Activated CD4-positive, alpha-beta T cell treated with anti-CD3 and anti-CD28 coated beads for 48 hours (primary cell): ENCODE measurements at places on chromosomes 5 and 9.

DNA sequence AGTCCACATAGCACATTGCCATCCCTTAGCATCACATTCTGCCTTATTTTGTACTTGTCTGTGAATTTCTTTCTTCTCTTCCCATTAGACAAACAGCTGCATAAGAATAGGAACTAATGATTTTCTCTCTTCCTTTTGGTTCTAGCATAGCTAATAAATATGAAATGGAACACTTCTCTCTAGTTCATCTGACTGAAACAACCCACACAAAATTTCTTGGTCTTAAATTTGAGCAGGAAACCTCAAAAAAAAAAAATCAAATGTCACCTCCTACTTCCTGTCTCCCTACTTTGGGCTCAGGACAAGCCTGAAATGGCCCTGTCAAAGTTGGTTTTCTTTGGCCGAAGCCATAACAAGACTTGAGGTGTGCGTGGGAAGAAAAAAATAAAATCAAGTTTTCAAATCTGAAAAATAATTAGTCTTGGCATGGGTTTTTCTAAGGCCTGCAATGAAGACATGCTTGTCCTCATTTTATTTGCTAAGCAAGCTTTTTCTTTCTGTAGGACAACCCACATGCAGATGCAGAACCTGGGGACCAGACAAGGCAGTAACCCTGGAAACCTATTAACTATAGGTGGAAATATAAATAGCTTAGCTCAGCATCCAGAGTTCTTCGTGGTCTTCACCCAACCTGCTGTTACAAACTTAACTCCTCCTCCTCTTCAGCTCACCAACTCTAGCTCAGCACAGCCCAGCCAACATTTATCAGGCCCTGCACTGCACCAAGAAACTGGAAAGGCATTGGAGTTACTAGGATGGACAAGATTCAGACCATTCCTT lies 523.5 kb upstream of the KLF4 start:
- no peak for DNase-seq

- no peak for DNase-seq
Measured at GRCh38 chr9:23587433-23587832, 238.6 kb downstream of the ELAVL2 start.

GRCh38 chr5:98679963-98680362 lies 93.5 kb upstream of the RGMB start:
- no peak for DNase-seq

GRCh38 chr5:142475102-142475513 lies 150.3 kb upstream of the SPRY4 start:
- no peak for DNase-seq

DNA sequence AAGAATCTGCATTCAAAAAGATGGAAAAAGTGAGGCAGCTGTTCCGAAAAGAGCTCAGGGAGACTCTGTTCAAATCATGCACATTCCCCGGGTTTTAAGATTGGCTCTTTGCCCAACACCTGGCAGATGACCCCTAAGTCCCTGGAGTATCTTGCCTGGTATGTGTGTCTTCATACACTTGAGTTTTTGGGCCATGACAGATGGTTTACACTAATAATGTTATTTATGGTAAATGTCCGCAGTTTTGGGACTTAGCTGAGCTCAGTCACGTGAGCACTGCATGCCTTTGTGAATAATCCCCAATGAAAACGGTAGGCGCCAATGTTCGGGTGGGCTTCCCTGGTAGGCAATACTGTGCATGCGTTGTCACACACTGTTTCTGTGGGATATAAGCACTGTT lies 316.1 kb downstream of the PRDM9 start:
- DNase-seq, result no peak

DNA sequence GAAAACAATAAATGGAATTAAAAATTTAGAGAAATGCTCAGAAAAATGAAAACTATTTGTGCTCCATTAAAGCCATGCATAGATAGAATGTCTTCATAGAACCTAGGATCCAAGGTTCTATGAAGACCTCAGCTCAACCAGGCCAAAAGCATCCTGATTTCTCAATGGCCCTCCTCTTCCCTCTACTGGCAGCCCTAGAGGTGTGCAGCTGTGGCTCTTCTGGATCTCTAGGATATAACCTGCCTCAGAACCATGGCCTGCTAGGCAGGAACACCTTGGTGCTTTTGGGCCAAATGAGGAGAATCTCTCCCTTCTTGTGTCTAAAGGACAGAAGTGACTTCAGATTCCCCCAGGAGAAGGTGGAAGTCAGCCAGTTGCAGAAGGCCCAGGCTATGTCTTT lies 15.1 kb downstream of the IFNA1 start:
- DNase-seq, result peak; percentile 15

DNA sequence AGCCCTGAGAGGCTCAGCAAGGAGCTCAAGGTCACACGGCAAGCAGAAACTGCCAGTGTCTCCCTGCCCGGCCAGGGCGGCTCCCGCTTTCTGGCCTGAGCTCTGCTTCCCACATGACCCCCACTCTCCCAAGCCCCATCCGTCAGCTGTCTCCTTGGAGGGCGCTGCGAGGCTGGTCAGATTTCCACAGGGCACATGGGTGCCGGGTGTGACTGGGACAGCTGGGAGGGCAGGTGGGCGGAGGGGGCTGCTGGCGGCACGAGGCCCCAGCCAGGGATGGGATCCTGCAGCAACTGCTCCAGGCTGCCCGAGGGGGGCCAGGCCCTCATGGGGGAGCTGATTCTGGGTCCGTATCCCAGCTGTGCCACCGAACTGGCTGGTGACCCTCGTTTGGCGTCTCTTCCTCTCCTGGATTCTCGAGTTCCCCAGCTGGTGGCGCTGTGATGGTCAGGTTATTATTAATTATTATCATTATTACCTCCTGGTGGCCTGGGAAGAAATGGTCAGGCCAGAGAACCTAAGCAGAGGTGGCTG lies 12.9 kb upstream of the WDR38 start:
- no peak for DNase-seq

DNA sequence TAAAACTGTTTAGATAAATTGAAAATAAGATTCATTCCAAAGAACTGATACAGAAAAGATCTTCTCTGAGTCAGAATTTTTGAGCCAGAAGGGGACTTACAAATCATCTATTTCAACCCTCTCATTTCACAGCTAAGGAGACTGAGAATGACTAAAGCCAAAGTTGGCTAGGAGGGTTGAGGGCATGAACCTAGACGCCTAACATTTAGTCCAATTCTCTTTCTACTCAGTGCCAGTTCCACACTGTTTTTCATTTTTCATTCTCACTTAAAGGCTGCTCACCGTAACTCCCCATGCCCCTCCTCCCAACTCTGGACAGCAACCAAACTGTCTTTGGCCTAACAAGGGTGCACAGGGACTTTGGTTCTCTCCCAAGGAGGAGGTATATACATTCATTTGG lies 364.0 kb downstream of the NDUFS4 start:
- no peak for DNase-seq

DNA sequence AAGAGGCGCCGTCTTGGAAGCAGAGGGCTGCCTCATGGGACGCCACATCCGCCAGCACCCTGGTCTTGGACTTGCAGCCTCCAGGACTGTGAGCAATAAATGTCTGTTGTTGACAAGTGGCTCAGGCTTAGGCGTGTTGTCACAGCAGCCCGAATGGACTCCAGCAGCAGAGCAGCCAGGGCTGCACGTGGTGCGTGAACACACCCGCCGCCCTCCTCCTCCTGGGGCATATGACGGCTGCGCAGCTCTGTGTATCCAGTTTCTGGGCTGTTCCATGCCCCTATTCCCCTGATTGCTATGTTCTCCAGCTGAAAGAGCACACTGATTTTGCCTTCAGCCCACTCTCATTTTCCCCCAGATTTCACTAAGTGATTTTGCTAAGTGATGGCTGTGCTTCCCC lies 36.0 kb upstream of the CLPTM1L start:
- DNase-seq, result no peak

- DNase-seq, result no peak
Measured at GRCh38 chr5:160312960-160313727, 780 bp upstream of the CCNJL start.

- DNase-seq, result no peak
Measured at GRCh38 chr9:15138357-15138686, 168.7 kb downstream of the TTC39B start.

DNA sequence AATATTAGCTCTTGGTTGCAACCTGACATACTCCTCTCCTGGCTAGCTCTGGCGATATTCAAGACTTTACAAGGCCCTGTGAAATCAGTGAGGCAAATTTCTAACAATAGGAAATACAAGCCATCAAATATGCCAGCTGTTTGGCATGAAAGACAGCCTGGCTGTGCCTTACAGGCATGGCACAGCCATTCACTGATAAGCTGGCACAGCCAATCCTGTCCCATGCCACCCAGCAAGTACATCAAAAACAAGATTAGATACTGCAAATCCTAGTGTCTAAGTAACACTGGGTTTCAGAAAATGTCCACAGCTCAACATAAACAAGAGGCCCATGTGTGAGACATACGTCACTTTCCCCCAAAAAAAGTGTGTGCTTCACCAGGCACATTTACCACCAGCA lies 1045.8 kb upstream of the DMAC1 start:
- no peak for DNase-seq

- DNase-seq, result no peak
Measured at GRCh38 chr9:34190996-34191892, 12.4 kb downstream of the UBAP1 start.

GRCh38 chr5:64838376-64838775 lies 69.6 kb downstream of the CWC27 start:
- DNase-seq, result no peak

- no peak for DNase-seq
Measured at GRCh38 chr5:177035976-177036375, 13.5 kb downstream of the ZNF346 start.
